ENCODE measurements at places on chromosomes 11 and 22.

GRCh38 chr11:134791102-134791501 lies 379.1 kb upstream of the B3GAT1 start:
- no peak for DNase-seq

DNA sequence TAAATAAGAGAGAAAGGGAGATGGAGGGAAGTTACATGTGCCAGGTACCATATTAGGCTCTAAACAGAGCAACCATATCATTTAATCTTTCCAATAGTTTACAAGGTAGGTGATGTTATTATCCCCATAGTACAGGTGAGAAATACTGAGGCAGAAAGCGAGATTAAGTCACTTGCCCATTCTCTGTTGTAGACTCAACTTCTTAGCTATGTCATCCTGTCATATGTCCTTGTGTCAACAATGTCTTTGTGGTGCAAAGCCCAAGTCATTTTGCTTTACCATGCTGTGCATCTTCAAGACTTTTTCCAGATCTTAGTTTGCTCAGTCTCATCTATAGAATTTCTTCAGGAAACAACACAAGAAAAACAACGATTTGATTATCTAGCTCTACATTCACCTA lies 205.0 kb upstream of the E2F8 start:
- DNase-seq: no peak

GRCh38 chr22:45239681-45240051 lies 1.0 kb downstream of the KIAA0930 start:
- DNase-seq: no peak

DNA sequence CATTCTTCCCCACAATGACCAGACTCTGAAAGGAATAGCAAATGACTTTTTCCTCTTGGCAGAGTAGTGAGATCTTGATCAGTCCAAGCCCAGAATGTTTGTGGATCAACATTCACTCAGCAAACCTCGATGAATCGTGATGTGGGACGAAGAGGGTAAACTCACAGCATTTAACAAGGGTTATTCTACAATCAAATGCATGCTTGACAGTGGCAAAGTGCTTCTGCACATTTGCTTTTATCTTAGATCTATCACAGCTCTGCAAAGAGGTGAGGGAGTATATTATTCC lies 31.8 kb downstream of the TMPRSS5 start:
- no peak for DNase-seq

- DNase-seq: no peak
These were observed 14.6 kb downstream of the MARK2 start for GRCh38 chr11:63853476-63853875.

DNA sequence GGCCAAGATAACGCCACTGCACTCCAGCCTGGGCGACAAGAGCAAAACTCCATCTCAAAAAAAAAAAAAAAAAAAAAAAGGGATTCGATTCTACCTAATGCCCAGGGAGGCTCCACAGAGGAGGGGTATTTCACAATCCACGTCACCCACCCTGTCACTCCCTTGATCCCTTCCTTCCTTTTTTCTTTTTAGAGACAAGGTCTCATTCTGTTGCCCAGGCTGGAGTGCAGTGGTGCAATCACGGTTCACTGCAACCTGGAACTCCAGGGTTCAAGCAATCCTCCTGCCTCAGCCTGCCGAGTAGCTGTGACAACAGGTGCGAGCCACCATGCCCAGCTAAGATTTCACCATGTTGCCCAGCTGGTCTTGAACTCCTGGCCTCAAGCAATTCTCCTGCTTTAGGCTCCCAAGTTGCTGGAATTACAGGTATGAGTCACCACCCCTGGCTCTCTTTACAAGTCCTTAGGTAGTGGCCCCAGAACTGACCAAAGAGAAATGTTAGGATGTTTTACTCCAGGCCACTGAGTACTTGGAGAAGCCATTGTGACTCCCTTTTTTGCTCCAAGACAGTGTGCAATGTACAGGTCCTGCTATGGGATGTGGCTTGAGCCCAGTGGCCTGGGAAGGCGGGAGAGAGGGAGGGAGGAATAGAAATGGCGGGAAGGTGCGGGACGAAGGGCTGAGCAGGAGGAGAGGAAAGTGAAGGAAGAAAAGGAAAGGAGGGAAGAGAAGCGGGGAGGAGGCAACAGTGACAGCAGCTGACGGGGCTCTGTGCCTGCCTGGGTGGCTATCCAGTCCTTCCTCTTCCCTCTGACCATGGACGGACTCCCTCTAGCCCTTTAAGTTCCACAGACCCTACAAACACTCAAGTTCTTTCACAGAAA lies 11.8 kb upstream of the FXYD2 start:
- DNase-seq: no peak

DNA sequence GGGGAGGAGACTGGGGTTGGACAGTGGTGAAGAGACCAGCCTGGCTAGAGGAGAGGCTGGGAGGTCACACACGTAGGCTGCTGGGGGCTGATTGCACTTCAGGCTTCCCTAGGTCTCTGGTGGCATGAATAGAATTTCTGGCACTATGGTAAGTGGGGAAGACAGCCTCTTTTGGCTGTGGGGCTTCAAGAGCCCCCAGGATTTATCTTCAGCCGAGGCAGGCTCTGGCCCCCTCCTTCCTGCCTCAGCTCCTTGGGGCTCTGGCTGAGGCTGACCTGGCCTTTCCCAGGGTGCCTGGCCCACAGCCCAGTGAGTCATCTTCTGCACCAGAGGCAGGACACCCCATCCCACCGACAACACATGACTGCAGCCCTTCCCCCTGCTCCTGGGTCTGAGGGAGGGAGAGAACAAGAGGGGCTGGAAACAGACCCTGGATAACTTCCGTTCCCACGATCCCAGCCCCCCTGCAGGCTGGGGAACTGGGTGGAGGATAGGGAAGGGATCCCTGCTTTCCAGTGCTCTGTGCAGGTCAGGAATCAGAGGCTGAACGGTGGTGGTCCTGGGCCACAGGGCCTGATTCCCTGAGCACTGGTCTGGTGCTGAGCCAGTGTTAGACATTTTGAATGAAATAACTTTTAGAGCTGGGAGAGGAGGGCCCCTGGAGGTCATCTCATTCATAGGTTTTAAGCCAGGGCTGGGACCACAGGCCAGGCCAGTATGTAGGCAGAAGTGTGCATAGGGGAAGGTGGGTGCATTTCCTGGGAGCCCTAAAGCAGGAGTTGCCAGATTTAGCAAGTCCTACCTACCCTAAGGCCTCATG lies 26.5 kb downstream of the ARHGEF17 start:
- DNase-seq: no peak

DNA sequence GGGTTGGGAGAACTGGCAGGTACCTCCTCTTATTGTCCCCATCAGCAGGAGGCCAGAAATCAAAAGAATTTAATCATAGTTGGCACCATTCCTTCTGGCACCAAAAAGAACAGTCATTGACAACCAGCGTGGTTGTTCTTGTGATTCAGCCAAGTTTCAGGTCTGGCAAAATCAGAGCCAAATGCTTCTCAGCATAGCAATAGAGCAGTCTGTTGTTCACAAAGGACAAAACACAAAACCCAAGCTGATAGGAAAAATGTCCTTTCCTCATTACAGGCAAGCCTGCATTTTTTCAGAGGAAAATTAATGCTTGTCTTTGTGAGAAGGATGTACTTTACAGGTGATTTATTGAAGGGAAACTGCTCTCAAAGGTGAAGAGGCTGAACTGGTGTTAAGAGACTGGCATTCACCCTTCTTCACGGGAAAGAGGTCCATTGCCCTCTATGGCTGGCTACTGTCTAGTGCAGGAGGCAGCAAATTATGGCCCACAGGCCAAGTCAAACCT lies 241.8 kb upstream of the ARHGAP42 start:
- no peak for DNase-seq

DNA sequence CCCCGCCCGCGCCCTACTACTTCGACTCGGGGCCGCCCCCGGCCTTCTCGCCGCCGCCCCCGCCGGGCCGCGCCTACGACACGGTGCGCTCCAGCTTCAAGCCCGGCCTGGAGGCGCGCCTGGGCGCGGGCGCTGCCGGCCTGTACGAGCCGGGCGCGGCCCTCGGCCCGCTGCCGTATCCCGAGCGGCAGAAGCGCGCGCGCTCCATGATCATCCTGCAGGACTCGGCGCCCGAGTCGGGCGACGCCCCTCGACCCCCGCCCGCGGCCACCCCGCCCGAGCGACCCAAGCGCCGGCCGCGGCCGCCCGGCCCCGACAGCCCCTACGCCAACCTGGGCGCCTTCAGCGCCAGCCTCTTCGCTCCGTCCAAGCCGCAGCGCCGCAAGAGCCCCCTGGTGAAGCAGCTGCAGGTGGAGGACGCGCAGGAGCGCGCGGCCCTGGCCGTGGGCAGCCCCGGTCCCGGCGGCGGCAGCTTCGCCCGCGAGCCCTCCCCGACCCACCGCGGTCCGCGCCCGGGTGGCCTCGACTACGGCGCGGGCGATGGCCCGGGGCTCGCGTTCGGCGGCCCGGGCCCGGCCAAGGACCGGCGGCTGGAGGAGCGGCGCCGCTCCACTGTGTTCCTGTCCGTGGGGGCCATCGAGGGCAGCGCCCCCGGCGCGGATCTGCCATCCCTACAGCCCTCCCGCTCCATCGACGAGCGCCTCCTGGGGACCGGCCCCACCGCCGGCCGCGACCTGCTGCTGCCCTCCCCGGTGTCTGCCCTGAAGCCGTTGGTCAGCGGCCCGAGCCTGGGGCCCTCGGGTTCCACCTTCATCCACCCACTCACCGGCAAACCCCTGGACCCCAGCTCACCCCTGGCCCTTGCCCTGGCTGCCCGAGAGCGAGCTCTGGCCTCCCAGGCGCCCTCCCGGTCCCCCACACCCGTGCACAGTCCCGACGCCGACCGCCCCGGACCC lies 17.4 kb upstream of the ACR start:
- no peak for DNase-seq

GRCh38 chr11:88174709-88175568 lies at the start of gene RAB38:
RAB38 (minus strand) TSS chr11:88175443; CDS start chr11:88175384, 59 bp downstream.
- DNase-seq: no peak

GRCh38 chr22:45207533-45207932 lies 33.2 kb downstream of the KIAA0930 start:
- DNase-seq: no peak
